Common myeloid progenitor, CD34-positive (primary cell): ENCODE measurements at places on chromosomes 11 and 22.

GRCh38 chr11:59943997-59944714 is 5.9 kb downstream of the OOSP1 start:
- DNase-seq: no peak

DNA sequence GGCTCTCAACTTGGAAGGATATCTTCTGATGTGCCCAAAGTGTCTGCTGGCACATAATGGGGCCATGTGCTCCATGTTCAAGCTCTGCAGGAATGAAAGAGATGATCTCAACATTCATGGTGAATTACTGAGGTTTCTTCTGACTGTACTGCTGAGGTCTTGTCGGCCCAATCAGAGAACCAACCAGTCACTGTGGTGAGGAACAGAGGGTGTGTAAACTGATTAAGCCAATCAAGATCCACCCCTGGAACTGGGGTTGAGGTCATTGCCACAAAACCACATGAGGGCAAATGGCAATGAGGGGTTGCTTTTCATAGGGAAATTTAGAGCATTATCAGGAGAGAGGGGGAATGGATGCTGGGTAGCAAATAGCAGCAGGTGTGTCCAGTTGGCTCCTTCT is 152.3 kb upstream of the RAG2 start:
- no peak for DNase-seq

- no peak for DNase-seq
Measured at GRCh38 chr22:19407649-19408606, 23.6 kb downstream of the HIRA start.

DNA sequence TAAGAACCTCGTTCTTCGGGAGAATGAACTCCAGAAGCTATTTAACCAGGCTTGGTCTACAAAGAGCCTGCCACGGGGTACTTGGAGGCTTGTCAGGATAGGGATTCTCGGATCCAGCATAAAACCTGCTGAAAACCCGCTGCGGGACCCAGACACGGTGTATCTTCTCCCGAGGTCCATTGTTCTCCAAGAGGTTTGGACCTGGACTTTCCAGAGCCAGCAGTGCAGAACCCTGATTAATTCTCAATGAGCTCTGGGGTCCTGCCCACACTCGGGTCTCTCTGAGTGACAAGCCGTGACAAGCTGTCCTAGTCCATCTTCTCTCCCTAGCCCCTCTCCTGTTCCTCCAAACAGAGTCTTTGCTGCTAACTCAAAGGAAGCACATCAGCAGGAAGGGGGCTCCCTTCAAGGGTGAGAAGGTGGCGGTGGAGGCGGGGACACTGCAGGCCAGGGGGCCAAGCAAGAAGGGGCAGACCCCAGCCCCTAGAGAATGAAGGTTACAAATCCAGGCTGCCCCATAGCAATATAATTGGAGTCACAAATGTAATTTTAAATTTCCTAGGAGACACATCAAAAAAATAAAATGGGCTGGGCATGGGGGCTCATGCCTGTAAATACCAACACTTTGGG is 12.2 kb downstream of the SHANK2 start:
- DNase-seq: no peak

GRCh38 chr22:35996596-35996995 is 32.0 kb downstream of the RBFOX2 start:
- no peak for DNase-seq

- DNase-seq: no peak
Measured at GRCh38 chr11:19753451-19754106, 40.9 kb downstream of the NAV2 start.

GRCh38 chr11:235609-235996 is 539 bp downstream of the SIRT3 start:
- DNase-seq: peak; percentile 62

DNA sequence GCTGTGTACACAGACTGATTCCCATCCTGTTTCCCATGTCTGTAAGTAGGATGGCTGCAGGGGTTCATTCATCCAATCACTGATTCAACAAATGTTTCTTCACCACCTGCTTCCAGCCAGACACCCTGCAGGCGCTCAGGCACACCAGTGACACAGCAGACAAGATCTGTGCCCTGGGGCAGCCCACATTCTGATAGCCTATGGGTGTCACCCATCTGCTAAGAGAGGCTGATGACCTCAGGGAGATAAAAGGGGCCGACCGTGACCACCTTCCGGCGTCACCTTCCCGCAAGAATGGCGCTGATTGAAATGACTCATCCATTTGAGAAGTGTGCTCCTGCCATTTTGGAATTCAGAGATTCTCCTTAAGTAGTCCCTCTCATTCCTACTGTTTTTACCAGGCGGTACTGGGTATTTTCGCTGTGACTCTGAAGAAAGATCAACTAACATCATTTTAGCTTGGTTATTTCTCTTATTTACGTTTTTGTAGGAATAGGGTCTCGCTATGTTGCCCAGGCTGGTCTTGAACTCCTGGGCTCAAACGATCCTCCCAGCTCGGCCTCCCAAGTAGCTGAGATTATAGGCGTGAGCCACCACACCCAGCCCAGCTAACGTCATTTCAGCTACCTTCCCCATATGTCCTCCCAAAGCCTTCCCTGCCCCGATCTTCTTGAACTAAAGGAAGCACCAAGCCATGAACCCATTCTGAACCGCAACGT is 73.2 kb upstream of the BID start:
- no peak for DNase-seq

DNA sequence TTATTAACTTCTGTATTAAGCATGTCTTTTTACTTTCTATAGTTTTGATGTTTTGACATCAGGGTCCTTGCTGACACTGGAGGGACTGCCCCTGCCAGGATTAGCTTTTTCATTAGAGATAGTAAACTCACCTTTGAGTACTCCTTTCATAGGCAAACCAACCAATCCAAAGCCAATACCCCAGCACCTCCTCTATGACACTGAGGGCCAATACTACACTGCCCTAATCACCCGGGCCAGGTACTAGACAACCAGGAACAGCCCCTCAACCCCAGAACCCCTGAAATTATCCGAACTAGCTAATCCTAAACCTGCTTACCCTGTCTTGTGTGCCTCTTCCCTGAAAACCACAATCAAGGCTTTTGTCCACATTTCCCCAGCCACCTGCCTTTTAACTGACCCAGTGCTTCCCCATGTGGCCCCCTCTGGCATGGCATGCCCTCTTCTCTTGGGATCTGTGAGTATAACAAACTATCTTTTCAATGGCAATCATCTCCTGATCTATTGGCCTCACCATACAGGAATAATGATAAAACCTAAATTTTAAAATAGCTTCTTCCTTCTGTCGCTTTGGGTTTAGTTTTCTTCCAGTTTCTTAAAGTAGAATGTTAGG is 31.2 kb downstream of the RAB6A start:
- peak; percentile 21 for DNase-seq

- no peak for DNase-seq
Measured at GRCh38 chr22:34878171-34878570, 187.8 kb upstream of the ISX start.

DNA sequence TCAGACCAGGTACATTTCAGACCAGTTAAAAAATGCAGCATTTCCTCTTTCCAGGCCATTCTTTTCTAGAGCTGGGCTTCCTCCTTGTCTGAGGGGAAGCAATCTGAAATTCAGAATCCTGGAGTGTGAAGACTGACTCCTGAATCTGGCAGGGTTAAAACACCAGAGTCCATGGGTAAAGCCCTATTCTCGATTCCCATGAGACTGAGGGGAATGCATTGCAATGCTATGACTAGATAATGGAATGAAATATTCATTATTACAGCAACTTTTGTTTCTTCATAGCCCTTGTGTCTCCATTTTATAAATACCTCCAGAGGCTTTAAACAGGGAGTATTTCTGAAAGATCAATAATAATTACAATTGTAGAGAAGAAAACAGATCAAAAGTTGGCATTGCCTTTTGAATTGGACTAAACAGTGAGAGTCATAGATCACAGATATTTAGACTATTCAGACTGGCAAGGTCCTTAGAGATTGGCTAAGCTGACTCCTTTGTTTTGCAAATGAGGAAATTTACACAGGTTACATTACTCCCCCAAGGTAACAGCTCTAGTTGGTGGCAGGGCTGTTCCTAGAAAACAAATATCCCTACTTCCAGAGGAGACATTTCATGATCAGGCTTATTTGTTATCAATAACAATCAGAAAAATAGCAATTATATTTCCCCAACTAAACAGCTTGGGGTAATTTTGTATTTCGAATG is 632.6 kb upstream of the KIRREL3 start:
- DNase-seq: no peak

GRCh38 chr11:123783536-123783935 is 22.6 kb downstream of the OR6M1 start:
- no peak for DNase-seq

GRCh38 chr11:45410391-45411227 is 124.5 kb upstream of the SYT13 start:
- no peak for DNase-seq

DNA sequence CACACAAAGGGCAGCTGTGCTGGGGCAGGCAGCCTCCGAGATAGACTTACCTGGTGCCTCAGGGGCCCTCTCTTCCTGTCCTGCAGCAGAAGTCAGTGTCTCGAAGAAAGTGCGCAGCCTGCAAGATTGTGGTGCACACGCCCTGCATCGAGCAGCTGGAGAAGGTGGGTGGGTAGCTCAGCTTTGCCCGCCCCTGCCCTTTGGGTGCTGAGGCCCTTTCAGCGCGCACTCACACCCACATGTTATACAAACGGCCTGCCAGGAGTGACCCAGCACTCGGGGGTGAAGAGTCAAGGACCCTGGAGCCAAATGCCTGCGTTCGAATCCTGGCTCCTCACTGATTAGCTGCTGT is 13.6 kb upstream of the MDK start:
- no peak for DNase-seq

DNA sequence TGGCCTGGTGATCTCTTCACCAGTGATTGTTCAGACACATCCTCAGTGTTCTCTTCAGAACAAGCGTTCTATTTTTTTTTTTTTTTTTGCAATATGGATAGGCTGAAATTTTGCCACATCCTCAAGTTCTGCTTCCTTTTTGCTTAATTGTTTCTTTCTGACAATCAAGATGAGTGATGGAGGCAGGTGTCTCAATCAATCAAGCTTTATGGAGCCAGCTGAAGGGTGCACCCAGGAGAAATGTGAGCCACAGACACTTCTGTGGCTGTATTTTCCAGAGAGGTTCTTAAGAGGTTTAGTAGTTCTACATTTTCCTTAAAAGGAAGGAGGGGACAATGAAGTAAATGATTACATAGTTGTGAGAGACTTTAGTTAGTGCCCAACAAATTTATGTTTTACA is 43.9 kb upstream of the ASPHD2 start:
- DNase-seq: peak; percentile 50
